ENCODE measurements at places on chromosomes 3 and 15. TPM values are rescaled to one million over a fixed set of nuclear protein-coding genes. Genes with fewer than 3 reads are reported as not detected.

Gene TMCO5A
- total RNA-seq: not detected

Gene LNP1
- total RNA-seq: 1.4 TPM

Gene XIRP1
- not detected for total RNA-seq

Gene FOXB1
- total RNA-seq: 0.50 TPM

Gene PP2D1
- total RNA-seq: not detected

DNA sequence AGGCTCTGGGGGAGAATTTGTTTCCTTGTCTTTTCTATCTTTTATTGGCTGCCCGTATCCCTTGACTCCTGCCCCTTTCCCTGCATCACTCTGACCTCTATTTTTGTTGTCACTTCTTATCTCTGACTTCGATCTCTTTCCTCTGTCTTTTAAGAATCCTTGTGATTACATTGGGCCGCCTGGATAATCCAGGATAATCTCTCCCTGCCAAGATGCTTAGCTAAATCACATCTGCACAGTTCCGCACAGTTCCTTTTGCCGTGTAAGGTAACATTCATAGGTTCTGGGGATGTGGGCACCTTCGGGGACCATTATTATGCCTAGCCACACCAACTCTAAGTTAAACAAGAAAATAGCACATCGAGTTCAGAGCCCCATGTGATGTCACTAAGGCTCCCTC, 103.0 kb upstream of the DPPA4 start:
- H3K4me1 ChIP-seq: no peaks in the 10 kb centered on the region
- H3K4me3 ChIP-seq: no peak overlapping the region
- H3K27ac ChIP-seq: no peak overlapping the region
- no peaks in the 10 kb centered on the region for H3K36me3 ChIP-seq

- H3K36me3 ChIP-seq: no peaks in the 10 kb centered on the region
- H3K4me1 ChIP-seq: peaks cover 4% of the 10 kb centered on the region
- H3K4me3 ChIP-seq: no peak overlapping the region
- no peaks in the 10 kb centered on the region for H3K27me3 ChIP-seq
- H3K27ac ChIP-seq: no peak overlapping the region
Measured at GRCh38 chr15:54803987-54804386, 392.8 kb downstream of the RSL24D1 start.

Gene ALPK3
- total RNA-seq: 0.18 TPM

All from activated CD8-positive, alpha-beta T cell treated with anti-CD3 and anti-CD28 coated beads, Interleukin-2, amount 10 ng/mL, durations not matched to agents 7 days and 5 days (primary cell).